ENCODE measurements at places on chromosomes 3 and 15.

DNA sequence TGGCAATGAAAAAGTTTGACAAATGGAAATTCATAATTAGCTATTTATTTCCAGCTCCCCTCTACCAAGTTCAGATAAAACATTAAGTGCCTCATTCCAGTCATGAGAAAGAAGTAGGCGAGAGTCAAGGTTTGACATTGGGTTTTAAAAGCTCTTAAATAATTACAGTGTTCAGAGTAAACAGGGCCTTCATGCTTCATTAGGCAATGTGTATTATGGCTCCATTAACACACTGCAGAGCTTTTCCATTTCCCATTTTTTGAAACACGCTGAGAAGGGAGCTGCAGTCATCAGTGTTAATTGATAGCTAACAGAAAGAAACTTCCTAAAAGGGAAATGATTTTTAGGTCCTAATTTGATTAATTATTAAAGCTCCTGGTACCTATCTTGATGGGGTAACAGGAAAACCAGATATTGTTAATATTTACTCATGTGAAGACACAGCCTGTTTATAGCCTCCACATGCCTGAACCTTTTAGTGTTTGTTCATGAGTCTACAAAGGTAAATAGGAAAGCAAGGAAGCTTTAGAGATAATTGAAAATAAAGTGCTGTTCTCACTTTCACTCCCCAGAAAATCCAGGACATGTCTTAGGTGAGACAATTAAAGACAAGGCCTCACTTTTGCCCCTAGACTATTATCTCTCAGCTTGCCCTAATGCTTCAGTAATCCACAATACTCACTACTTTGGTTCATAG is 28.7 kb downstream of the SST start:
- DNase-seq: no peak

- DNase-seq: peak; percentile 26
These were observed 995.3 kb downstream of the ROBO2 start for GRCh38 chr3:78035131-78035641.

- DNase-seq: peak; percentile 79
These were observed 754 bp downstream of the B3GNT5 start for GRCh38 chr3:183253528-183254486.

DNA sequence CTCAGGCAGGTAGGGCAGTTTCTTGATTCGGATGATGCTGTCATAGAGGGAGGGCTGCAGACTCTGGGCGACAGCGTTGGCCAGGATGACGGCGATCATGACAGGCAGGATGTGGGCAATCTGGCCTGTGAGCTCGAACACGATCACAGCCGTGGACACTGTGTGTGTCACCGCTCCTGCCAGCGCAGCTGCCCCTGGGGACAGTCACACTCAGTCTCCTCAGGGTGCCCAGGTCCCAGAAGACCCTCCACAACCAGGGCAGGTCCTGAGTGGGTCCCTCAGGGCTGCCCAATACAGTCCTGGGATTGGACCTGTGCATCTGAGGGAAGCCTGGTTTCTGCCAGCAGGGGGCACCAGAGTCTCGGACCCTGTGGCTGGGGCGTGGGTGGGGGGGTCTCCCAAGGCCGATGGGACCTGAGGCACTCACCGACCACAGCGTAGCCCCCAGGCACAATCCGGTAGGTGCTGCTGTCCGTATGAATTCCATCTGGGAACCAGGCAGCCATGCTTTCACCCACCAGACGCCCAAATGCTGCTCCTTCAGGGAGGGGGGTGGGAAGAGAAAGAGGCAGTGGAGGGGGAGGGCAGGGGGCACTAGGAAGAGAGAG is 7.2 kb downstream of the CLCN2 start:
- DNase-seq: peak; percentile 69

- DNase-seq: no peak
These were observed 42.7 kb downstream of the C2CD4A start for GRCh38 chr15:62109437-62109836.

DNA sequence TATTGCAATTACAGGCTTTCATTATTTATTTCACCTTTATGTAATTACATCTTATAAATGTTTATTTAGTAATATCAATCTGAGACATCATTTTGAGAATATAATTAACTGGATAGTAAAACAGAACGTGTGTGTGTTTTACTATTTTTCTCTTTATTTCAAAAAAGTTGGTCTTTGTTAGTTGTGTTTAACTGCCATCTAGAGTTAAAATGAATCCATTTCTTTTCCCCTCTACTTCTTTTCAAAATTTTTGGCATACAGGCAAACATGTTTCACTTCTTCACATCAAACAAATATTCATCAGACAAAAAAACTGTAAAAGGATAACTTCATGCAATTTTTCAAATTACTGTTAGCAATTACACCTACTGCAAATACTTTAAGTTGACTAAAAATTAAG is 61.1 kb downstream of the FEZF2 start:
- no peak for DNase-seq

DNA sequence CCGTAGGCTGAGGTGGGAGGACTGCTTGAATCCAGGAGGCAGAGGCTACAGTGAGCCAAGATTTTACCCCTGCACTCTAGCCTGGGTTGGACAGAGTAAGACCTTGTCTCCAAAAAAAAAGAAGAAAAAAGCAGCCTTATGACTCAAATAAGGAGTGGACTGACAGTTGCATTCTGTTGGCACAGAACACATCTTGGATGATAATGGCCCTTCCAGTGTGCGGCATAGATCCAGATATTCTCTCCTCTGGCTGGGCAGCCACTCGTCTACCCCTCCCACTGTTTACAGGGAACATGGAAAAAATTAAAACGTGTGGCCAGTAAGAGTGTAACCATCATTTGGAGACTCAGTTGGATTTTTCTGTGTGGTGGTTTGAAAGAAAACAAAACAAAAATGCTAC is 118.6 kb upstream of the RNF7 start:
- no peak for DNase-seq

GRCh38 chr3:150450916-150451315 is 42.8 kb downstream of the TSC22D2 start:
- no peak for DNase-seq

DNA sequence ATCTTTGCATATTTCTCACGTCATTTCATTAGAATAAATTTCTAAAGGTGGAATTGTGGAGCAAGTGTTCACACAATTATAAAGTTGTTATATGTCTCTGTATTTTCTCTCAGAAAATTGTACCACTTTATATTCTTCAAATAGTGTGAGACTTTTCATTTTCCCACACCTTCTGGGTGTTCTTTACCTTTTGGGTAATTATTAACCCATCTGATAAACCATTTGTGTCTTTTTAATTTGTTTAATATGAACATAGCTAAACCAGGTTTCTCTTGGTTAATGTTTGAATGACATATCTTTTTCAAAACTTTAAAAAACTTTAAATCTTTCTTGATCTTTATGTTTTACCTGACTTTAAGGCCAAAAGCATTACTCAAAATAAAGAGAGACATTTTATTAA is 40.5 kb downstream of the DZIP3 start:
- no peak for DNase-seq

DNA sequence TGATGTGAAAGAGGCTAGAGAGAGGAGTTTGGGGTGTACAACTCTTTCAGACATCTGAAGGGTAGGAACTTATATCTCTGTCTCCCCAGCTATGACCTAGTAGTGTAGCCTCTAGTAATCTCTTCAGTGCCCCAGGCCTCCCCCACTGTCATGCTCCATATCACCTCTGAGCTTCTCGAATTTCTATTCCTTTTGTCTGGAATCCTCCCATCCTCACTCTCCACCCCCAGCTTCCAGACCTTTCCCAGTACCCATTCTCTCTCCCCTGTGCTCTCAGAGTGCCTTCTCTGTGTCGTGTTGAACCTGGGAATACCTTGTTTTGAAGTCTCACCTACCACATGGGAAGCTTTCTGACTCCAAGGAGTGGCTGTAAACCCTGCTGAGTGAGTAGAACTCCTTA is 3.6 kb upstream of the RBPMS2 start:
- DNase-seq: no peak

DNA sequence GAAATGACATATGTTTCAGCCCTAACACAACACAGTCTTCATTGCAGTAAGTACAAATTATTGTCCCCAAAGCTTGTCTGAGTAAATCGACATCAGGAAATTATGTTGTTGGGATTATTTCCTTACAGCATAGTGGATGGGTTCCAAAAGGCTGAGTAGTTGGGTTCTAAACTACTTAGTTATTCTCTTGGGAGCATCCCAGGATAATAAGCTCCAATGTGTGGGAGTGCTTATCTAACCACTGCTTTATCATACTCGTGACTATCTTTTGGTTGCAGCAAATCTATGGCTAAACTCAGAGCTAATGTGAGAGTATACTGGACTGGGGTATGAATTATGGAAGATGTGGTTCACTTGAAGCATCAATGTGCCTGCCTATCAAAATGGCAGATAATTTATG is 128.5 kb downstream of the RBMS3 start:
- DNase-seq: no peak

DNA sequence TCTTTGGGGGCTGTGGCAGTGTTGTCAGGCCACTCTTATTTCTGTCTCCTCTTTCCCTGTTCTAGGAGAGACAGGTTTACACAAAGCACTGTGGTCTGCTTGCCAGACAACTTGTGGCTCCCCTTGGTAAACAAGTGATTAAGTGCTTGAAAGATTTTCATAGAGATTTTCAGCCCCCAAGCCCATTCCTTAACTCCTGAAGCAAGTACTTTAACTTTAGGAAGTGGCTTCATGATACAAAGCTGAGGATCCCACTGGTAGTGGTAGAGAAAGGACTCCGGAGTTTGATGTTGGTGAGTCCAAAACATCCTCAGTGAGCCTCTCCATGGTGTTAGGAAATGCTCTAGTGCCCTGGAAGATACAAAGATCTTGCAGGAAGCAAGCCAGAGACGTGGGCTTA is 12.0 kb downstream of the ZBTB38 start:
- DNase-seq: no peak

DNA sequence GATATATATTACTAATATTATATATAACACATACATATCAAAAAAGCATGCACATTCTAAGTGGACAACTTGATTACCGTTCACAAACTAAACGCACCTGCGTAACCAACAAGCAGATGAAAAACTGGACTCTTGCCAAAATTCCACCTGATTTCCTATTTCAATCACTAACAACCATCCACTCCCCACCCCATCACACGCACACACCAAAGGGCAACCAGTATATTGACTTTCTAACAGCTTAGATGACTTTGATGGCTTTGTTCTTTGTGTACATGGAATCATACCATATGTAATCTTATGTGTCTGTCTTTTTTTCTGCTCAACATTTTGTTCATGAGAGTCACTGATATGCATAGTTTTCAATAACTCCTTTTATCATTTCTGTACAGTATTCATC is 496.8 kb upstream of the ARRDC4 start:
- DNase-seq: no peak

DNA sequence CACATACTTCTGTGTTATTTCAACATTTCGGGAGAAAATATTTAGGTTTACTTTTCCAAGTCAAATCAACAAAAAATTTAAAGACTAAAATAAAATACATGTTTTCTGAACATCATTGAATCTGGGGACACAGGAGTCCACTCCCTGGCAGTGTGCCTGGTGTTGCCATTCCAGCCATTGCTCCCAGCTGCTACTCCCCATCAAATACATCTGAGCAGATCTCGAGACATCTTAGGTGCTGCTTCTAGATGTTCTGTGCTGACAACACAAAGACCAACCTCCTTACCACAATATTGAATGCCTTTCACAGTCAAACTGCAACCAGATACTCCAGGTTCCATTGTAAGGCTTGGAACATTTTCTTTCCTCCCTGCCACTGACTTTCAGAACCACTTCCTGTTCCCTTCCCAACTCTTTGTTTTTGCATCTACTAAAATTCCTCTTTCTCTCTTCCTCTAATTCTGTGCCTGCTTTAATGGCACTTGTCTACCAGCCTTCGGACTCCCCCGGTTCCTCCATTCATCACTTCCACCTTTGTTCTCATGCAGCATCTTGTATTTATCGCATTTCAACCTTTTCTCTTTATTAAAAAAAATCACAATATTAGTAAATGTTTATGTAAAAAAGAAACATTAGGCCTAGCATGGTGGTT is 81.1 kb upstream of the SLC4A7 start:
- no peak for DNase-seq

DNA sequence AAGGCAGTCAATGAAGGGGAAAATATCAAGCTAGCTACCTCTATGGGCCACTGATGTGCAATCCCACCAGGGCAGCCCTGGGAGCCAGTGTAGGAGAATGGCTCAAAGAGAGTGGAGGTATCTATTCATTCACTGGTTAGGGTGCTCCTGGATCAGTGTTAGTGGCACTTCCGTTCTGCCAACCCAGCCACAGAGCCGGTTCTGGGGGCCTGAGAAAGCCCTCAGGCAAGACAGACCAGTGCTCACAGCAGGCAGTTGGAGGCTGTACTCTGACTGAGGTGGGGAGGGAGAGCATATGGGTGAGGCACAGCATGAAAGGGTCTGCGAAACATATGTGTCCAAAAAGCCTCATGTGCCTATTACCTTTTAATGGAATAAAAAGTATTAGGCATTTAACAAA is 109.3 kb downstream of the KCNMB2 start:
- no peak for DNase-seq

DNA sequence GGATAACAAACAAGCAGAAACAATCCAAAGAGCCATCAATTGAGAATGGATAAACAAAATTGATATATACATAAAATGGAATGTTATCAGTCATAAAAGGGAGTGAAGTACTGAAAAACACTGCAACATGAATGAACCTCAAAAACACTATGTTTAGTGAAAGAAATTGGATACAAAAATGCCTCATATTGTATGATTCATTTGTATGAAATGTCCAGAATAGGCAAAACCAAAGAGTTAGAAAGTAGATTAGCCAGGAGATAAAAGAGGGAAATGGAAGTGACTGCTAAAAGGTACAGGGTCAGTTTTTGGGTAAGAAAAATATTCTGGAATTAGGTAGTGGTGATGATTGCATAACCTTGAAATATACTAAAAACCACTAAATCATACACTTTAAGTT is 9.8 kb upstream of the SLC25A36 start:
- no peak for DNase-seq

GRCh38 chr3:71461114-71461513 is 122.4 kb downstream of the FOXP1 start:
- DNase-seq: no peak

DNA sequence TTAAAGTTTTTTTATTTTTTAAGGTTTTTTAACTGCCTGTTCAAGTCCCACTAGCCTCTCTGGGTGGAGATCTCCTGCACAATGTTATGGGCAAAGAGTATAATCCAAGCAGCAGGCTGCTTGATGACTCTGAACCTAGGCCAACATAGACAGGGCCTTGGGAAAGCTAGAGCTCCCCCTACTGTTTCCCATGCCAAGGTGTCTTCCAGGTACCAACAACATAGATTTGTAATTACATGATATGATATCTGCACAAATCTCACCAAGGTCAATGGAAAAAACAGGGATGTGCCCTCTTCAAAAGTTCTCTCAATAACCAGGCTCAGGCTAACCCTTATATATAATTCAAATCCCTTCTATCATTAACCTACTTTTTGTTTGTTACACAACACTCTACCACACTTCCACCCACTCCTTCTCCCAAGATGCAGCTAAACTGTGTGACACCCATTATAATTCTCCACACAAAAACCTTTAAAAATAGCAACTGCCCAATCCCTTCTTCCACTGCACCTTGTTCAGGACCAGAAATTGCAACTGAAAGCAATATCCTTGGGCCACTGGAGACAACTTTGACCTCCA is 43.8 kb downstream of the RBM15B start:
- peak; percentile 65 for DNase-seq

GRCh38 chr3:195172039-195172684 is 98.8 kb downstream of the XXYLT1 start:
- no peak for DNase-seq

- peak; percentile 6 for DNase-seq
These were observed 97.4 kb downstream of the KCNAB1 start for GRCh38 chr3:156217674-156218352.

Data from neural progenitor cell (in vitro differentiated cells).